ENCODE measurements at places on chromosomes 6 and 20. TPM values are rescaled to one million over a fixed set of nuclear protein-coding genes. Genes with fewer than 3 reads are reported as not detected.

GRCh38 chr20:16929756-16930155 is 181.6 kb downstream of the OTOR start:
- no peak for DNase-seq

GRCh38 chr20:1808101-1808500 is 87.1 kb upstream of the SIRPA start:
- DNase-seq: no peak

- DNase-seq: no peak
These were observed 1.2 kb downstream of the CSTF1 start for GRCh38 chr20:56393653-56394052.

DNA sequence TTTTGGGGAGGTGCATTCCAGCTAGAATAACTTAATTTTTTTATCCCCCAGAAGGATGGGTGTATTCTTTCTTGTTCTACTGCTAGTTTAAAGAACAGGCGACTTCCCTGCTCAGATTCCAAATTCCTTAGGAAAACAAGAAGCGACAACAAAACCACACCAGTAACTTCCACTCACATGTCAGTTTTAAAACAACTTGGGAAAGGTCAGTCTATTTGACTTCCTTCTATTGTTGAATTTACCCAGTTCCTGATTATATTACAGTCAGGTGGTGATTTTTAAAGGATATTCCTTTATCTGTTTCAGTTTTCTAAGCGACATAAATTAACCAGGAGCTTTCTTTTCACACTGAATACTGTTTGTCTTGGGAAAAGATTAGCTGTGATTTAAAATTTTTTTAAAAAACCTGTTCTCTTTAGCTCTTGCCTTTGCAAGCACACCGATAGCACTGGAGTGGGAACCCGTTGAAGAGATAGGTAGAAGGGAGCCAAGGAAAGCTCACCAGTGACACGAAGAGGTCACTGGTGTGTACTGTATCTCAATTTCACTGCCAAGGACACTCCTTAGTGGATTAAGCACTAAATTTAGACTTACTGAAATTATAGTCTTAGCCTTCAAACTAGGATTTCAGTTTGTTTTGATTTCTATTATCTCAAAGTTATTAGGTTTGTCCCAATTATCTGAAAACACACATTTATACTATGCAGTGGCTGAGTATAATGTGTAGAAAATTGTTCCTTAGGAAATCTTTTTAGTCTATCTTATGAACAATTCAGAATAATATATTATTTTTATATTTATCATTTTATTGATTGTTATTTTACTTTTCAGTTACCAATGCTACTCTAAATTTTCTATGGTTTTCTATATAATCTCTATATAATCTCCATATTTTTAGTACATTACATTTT is 22.3 kb downstream of the MARCKS start:
- no peak for DNase-seq

Gene RGL2
- total RNA-seq: 60.1 TPM

DNA sequence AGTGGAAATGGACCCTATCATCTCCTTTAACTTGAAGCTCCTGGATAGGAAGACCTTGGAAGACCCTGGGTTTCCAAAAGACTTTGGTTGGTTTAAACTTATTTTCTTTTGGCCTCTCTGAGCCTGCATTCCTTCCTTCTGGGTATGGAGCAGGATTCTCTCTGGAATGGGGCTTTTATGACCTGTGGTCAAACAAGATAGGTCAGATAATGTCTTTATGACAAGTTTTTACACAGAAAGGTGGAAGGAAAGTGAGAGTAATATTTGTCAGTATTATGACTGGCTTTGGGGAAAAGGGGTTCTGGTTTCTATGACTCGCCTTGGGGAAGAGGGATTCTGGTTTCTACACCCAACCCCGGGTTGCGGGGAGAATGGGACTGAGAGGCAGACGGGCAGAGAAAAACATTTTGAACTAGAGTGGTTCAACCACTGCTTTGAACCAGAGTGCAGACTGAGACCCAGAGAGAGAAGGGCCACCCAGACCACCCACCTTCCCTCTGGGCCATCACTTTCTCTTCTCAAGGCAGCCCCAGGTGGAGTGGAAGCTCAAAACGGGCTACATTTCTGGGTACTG is 37.6 kb upstream of the KCNK5 start:
- DNase-seq: no peak

- DNase-seq: no peak
These were observed 659 bp downstream of the CEP85L start for GRCh38 chr6:118650582-118651281.

DNA sequence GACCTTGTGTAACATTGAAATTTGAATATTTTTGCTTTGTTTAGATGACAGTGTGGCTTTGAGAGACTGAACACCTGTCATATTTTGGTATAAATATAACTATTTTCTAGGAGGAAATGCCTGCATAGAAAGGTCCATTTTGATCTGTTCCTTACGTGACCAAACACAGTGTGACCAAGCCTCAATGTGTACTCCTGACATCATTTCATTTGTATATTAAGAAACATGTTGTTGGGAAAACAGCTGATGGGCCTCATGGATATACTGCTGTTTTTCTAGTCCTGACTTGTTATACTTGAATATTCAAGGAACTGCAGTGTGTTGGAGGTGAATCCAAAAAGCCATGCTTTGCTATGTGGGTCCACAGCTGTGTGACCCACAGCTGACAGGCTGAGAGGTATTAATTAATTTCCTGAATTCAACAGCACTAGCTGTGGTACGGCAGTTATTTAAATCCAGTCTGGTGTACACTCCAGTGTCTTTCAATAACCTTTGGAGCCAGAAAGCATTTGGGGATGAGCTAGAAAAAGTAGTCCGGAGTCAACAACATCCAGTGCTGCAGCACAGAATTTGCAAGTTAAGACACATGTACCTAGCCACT is 18.9 kb downstream of the NCOA7 start:
- DNase-seq: no peak

- DNase-seq: no peak
These were observed 39.9 kb downstream of the EDN3 start for GRCh38 chr20:59340201-59340885.

Gene DEFB128
- not detected for total RNA-seq

DNA sequence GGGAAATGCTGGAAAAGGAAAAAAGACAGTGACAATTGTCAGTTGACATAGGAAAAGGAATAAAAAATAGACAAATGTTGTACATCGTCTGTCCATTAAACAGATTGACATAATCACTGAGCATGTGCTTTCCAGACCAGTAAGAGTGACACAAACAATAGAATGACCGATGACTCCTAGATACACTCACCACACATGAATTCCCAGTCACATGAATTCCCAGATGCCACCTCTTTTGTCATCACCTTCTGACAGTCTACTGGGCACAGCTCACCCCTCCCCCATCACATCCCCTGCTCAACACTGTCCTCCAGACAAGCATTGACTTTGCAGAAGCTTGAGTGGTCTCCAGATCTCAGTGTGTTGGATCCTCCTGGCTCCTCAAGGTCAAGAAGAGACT is 25.9 kb downstream of the POM121L2 start:
- DNase-seq: no peak

Gene WASF1
- total RNA-seq: 12.2 TPM

DNA sequence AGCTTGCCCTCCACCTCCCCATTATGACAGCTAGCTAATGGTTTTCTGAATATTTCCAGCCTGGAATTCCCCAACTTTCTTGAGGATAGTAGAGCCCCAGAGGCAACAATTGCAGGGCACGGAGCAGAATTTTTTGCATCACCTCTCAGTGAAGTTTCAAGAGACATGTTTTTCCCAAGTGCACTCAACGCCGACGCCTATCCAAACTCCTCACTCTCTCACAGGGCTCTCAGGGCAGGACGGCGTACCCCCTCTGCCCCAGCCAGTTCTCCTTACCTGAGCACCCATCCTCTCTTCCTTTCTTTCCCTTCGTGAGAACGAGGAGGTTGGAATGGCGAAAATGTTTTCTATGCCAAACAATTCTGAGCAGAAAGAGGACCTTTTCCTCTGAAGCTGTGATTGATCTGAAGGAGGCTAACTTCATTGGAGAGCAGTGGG is 83.1 kb upstream of the FOXQ1 start:
- DNase-seq: no peak

DNA sequence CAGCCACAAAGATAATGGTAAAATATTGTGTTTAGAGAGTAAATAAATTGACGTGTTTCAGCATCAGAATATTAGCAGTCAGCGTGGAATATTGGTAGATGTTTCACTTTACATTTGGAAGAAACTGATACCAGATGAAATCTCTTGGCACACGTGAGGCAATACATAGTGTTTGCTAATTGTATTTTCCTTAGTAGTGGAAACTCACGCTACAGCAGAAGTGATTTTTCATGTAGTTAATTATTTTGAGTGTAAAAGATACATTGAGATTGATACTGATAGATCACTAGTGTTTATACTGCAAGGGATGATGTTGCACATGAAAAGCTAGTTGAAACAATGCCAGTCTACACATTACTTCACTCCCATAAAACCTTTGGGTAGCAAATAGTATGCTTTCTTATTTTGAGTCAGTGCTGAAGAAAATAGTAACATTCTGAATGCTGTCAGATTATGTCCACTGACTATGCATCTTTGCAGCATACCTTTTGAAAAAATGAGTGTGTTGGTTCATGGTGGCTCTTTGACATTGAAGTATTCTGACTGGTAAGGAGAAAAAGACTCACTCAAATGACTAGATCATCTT is 59.3 kb downstream of the CD2AP start:
- no peak for DNase-seq

Gene KIAA1755
- 0.12 TPM for total RNA-seq

DNA sequence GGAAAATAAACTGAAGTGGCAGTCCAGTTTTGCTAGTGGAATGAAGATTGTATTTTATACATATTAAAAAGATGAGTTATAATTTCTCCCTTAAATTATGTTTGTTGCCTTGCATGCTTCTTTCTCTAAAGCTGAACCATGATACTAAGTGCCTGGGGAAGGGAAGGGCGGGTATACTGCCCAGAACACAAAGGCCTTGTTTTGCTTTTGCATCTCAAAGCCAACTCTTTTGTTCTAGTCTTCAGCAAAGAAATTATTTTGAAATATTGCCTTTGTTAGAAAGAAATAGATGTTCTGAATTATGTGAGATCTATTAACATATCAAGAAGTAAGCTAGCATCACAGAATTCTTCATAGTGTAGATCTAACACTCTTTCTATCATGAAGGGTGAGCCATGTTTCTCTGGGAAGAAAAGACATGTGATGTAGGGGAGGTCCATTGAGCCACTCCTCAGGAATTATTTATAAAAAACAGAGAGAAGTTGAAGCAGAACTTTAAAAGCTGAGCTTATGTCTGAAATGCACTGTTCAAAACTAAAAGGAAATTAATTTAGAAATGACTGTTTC is 108.4 kb downstream of the RIMS1 start:
- no peak for DNase-seq

Gene PTPN1
- total RNA-seq: 30.6 TPM

DNA sequence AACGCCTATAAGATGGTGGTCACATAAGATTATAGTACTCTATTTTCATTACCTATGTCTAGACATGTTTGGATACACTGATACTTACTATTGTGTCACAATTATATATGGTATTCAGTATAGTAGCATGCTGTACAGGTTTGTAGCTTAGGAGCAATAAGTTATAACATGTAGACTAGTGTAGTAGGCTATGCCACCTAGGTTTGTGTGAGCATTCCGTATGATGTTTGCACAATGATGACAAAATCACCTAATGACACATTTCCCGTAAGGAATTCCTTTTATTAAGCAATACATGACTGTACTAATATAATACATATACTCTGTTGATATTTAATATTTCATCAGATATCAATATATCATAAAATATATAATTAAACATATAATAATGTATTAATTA is 540.7 kb downstream of the BMP2 start:
- no peak for DNase-seq

DNA sequence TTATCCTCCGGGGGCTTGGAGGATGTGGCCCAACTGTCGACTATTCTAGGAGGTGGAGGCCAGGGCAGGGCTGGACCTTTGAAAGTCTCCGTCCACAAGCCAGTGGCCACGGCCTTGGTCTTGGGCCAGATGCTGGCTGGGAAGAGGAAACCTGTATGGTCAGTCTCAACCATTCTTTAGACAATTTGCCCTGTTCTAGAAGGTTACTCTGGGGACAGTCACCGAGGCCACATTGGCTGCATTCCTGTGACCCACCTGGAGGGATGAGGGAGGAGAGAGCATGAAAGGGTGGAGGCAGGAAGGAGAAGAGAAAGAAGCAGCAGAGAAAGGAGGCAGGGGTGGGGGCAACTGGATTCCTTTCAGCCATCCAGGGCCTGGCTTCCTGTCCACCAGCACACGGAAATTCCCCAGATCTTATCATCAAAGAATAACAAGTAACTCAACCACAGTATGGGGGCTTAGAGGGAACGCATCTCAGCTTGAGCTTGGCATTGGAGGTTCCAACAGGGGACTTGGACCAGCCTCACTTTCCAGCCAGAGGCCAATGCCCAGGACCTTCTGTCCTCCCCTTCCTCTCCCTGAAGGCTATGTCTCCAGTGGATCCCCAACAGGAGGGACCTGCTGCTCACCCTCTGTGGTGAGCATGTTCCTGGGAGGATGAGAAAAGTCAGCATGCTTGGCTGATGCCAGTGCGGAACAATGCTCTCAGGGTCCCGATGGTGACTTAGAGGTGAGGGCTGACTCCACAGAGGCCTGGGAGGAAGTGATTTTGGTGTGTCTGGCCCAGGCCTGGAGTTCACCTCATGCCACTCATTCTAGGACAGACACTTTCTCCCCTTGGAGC is 30.4 kb downstream of the TGM2 start:
- DNase-seq: no peak

GRCh38 chr6:159467473-159468041 is 225.5 kb downstream of the SOD2 start:
- DNase-seq: no peak

DNA sequence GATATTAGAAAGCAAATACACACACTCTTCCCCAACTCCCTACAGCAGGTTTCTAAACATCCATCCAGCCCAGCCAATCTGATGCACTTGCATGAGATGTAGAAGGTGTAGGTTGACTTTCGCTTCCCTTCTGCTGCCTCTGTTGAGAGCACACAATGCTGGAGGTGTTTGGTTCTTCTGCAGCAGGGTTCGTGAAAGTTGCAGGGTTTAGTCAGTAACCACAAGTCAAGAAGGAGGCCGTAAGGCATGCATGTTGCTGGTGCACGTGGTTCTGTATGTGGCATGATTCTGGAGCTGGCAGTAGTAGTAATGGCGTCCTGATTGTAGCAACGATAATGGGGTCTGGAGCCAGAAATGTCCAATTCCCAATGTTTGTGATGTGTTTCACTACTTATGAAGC is 53.0 kb downstream of the DEK start:
- DNase-seq: no peak

GRCh38 chr6:83589076-83589475 is 76.7 kb downstream of the PRSS35 start:
- no peak for DNase-seq

Gene C6orf132
- 110 TPM for total RNA-seq

Gene BTNL2
- total RNA-seq: not detected
